Stimulated activated CD8-positive, alpha-beta memory T cell treated with anti-CD3 and anti-CD28 coated beads, Interleukin-2, amount 100 ng/mL, for 1 hour (primary cell): ENCODE measurements at places on chromosomes 1 and 21.

DNA sequence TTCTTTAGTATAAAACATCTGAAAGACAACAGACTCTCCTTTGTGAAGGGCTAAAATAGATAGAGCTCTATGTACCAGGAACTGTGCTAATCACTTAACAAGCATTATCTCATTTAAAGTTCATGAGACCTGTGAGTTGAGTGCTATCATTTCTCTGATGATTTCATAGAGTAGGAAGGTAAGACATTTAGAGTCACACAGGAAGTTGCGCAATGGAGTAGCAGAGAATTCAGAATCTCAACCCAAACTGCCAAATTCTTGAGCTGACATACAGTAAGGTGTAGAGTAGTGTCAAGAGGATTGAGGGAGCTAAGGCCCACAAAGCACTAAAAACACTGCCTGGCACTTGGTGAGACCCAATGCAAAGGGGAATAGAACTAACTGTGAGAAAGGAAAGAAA, 384.3 kb downstream of the NTNG1 start:
- DNase-seq, result no peak

DNA sequence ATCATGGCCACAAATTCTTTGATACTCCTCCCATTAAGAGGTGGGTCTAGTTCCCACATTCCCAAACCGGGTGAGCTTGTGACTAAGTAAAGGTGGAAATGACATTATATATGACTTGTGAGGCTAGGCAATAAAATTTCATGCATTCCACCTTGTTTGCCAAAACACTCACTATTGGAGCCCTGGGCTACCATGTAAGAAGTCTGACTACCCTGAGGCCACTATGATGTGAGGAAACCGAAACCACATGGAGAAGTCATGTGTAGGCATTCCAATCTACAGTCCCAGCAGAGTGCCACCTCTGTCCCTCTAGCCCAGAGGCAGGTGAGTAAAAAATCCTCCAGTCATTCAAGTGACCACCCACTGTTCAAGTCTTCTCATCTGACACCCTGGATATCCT, 17.9 kb upstream of the SMG7 start:
- no peak for DNase-seq

GRCh38 chr1:196538473-196538872, 69.8 kb downstream of the KCNT2 start:
- no peak for DNase-seq

GRCh38 chr1:167621780-167622313, 8.2 kb upstream of the RCSD1 start:
- no peak for DNase-seq

- DNase-seq, result no peak
These were observed at the start of gene CELA2A for GRCh38 chr1:15456313-15456954. Gene CELA2A, plus strand, starts transcription at chr1:15456732. Its CDS starts 22 bp downstream, at chr1:15456754.

- no peak for DNase-seq
These were observed 520 bp downstream of the CLIC6 start for GRCh38 chr21:34669149-34669879.

DNA sequence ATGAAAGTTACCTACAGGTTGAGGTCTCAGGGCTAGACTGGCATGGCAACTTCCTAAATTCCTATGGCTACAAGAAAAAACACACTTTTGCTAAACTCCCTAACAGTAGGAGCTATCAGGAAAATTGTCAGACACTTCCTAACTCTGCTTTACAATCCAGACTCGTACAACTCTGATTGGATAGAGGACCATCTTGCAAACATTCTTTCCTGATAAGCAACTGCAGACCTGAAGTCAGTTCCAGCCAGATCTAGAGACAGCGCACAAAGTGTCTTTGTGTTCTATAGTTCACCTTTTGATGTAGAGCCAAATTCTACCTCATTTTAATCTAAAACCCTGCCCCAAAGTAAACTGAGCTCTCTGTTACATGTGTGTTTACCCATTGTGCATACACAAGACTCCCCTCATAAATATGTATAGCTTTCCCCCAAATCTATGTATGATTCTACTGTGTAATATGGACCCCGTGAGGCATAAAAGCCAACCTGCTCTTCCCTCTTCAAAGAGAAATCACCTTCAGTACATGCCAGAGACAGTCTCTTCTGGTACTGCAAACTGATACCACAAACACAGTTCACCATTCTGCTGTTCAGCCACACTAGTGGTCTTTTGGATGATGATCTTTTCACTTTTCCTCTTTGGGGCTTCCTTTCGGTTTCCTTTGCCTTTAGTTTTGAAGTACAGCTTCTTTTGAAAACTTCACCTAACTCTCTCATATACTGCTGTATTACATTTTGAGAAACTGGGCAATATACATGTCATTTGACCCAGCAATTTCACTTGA, 21.7 kb downstream of the ZP4 start:
- DNase-seq, result no peak

GRCh38 chr1:243959998-243960397, 91.1 kb upstream of the ZBTB18 start:
- DNase-seq, result no peak

DNA sequence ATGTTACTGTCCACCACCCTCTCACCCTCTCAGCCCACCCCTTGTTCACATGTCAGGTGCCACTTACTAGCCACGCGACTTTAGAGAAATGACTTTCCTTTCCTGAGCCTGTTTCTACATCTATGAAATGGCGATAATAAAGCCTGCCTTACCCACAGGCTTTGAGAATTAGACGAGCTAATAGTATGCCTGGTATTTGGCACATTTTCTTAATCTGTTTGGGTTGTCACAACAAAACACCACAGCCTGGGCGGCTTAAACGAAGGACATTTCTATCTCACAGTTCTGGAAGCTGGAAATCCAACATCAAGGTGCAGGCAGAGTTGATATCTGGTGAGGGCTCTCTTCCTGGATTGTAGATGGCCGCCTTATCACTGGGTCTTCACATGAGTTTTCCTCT, 273.9 kb upstream of the FMN2 start:
- no peak for DNase-seq

DNA sequence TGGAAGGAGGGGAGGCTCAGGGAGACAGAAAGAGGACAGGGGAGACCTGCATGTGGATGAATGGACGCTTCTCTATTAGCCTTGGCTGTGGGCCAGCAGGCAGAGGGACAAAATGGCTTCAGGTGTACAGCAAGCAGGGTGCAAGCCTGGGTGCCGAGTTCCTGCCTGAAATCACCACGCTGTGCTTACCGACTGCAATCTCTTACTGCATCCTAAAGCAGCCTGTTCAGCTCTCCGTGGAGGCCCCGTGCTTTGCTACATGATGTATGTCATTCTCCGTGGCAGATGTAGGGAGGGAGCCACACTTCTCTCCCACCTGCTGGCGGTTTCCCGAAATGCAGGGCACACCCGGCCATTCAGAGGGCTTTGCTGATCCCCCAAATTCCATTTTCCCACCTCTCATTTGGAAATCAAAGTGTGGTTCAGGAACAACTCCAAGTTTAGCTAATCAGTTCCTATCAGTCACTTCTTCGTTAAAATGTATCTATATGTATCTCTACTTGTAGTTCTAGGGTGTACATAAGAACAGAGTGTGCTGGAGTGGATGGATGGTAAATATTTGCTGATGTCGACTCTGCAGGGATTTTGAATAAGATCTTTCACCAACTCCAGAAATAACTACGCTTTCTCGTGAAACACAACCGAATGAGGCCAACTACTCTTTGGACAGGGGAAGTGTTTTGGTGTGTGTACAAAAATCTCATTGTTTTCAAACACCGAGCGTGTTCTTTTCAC, 122.3 kb upstream of the BACE2 start:
- DNase-seq, result no peak

DNA sequence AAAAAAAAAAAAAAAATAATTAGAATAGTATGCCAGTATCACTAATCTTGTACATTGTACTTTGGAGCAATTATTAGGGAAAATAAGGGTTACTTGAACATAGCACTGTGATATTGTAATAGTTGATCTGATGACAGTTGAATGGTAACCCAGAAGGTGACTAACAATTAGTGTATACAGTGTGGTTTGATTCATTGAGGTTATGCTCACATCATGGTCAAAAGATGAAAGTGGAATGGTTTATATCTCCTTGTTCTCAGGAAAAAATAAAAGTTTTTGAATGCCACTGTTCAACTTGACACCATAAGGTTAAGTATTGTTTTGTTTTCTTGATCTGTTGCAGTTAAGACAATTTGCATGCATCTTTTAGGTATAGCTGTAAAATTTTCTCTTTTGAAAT, 87.0 kb downstream of the GPR52 start:
- no peak for DNase-seq

DNA sequence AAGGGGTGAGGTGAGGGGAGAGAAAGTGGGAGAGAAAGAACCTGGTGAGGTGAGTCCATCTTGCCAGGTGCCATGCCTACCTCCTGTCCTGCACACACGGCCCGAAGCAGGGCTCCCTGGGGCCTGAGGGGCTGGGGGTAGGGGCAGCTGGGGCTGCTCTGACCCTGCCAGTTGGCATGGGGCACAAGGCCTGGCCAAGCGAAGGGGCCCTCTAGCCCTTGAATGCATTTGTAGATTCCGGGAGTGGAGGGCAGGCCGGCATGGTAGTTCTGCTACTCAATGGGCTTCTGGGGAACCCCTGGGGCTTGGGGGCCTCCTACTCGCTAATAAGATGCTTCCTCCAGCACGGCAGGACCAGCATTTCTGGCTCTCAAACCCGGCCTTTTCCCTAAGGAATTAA, 3.6 kb upstream of the PRDM16 start:
- DNase-seq, result no peak

GRCh38 chr1:213138892-213139291, 87.9 kb downstream of the RPS6KC1 start:
- DNase-seq, result no peak

DNA sequence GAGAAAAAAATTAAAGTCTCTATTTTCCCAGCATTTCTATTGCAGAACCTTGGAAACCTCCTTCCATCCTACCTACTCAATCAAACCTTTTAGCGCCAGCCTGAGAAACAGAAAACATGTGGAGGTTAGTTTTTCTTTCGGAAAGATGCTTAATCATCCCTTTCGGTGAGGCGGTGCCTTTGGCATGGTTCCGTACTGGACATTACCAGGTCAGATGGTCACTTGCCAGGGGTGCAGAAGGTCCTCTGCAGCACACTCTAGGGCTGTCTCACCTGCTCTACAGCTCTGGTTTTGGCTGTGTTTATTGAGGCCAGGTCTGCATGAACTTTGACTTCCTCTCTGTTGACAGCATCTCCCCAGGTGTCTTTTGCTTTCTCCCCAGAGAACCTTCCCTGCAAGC, 121.5 kb downstream of the PLD5 start:
- no peak for DNase-seq

- DNase-seq, result no peak
These were observed 185.2 kb upstream of the TMEM51 start for GRCh38 chr1:14968251-14968851.

DNA sequence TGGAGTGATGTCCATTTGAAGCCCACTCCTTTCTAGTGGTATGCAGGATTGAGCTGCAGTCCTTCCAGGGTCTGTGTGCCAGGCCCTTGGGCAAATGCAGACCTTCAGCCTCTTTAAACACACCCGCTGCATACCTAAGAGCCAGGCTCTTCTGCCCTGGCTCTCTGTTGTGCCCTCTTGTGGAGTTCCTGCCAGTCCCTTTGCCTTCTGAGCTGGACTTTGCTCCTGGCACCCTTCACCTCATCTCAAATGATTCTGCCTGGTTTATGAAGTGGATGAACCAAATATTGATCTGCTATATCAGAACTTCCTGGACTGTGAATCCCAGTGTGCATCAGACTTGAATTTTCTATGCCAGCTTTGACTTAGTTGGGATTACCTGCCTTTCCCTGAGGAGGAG, 158.8 kb downstream of the URB2 start:
- DNase-seq, result no peak

GRCh38 chr1:54884135-54884586, 2.8 kb downstream of the DHCR24 start:
- no peak for DNase-seq
